ENCODE measurements at places on chromosomes 13 and 19.

GRCh38 chr13:28423010-28423409 lies 71.9 kb downstream of the FLT1 start:
- no peak for DNase-seq

DNA sequence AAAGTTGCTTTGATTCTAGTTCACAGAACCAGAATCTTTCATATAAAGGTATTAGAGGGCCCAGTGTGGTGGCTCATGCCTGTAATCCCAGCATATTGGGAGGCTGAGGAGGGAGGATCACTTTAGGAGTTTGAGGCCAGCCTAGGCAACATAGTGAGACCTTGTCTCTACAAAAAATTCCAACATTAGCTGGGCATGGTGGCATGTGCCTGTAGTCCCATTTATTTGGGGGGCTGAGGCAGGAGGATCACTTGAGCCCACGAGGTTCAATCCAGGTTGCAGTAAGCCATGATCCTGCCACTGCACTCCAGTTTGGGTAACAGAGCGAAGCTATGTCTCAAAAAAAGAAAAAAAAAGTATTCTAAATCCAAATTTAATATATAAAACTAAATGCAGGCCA lies 9.1 kb downstream of the LDLR start:
- no peak for DNase-seq

DNA sequence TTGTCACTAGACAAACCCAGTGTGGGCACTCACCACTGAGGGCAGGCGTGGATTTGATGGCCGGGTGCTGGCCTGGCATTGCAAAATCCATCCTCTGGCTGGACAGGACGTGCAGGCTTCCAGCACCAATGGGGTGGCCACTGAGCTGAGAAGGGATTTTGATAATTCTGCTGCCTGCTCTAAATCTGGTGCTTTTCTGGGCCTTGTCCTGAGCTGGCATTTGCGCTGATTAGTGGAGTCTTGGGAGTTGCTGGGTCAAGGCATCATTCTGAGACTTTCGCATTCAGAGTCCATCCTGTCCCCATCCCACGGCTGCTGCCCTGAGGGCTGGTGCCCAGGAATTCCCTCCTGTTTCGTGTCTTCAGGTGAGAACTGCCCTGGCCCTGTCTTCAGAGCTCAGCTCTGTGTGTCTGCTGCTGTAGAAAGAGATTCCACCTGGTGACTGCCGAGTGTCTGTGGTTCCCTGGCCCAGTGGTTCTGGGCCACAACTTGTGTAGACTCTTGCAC lies 65.9 kb upstream of the MCF2L start:
- DNase-seq = no peak

GRCh38 chr13:49874430-49874829 lies 61.7 kb downstream of the SPRYD7 start:
- no peak for DNase-seq

- DNase-seq = no peak
Observed at GRCh38 chr19:54480051-54480450, 7.0 kb upstream of the CDC42EP5 start.

GRCh38 chr13:35697186-35697730 lies 220.8 kb upstream of the MAB21L1 start:
- no peak for DNase-seq

- DNase-seq = no peak
Observed at GRCh38 chr13:79385694-79386093, 20.4 kb downstream of the RBM26 start.

GRCh38 chr13:41596190-41596589 lies 138.8 kb downstream of the RGCC start:
- no peak for DNase-seq

DNA sequence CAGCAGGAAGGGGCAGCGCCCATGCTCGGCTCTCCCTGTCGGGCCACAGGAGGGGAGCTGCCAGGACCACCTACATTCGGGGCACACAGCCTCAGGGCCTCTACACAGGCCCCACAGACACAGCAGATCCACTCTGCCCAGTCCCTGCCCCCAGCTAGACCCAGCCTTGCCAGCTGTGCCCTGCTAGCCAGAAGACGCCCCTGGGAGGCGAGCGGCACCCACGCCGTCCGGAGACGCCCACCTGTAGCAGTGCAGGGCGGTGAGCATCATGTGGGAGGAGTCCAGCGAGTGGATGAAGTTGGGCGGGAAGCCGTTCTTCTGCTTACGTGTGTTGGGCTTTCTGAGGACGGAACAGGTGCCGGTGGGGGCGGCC lies 15.1 kb downstream of the POLRMT start:
- no peak for DNase-seq

- DNase-seq = no peak
Observed at GRCh38 chr13:112143753-112144615, 77.0 kb downstream of the SOX1 start.

DNA sequence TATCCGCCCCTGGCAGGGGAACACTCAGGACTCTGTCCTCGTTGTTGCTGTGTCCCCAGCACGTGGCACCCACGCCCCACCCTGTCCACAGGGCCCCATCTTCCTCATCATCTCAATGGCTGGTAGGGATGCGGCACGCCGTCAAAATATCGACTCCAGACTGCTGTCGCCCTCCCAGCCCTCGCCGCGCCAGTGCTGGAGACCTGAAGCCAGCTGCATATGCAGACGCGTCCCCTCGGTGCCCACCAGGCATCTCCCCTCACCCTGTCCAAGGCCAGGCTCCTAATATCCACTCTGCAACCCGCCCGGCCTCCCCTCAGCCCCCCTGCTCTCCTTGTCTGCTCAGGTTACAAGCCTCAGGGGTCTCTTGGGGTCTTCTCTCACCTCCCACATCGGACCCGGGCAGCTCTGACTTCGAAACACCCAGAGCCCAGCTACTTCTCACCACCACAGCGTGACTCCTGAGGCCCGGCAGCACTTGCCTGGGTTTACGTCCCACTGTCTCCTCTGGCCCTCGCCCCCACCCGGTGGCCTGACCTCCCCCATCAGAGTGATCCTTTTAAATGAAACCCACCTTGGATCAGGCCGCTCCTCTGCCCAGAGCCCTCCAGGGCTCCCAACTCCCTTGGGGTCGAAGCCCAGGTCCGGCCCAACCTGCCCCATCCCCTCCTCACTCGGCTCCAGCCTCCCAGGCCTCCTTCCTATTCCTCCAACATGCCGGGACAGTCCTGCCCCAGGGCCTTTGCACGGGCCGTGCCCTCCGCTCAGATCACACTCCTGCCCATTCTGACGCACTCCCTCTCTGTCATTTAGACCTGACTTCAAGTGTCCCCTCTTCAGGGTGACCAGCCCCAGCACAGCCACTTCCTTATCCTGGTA lies 12.5 kb downstream of the PLIN4 start:
- no peak for DNase-seq

DNA sequence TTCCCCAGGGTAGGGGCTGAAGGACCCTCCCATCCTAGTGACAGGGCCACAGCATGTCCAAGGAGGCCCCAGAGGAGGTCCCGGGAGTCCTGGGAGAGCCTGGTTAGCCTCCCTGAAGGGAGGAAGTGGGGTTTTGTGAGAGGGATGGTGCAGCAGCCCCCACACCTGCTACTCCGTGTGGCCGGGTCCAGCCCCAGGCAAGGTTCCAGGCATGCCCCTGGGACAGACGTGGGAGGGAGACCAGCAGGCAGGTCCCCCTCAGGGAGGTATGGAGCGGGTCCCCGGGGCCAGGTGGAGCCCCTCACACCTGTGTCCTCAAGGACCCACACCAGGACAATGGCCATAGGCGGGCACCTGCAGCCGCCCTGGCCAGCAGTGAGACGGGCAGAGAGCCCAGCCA lies 1.9 kb upstream of the F7 start:
- DNase-seq = no peak

- DNase-seq = no peak
Observed at GRCh38 chr19:16298334-16298733, 26.3 kb upstream of the KLF2 start.

GRCh38 chr13:103104340-103104739 lies 38.1 kb upstream of the SLC10A2 start:
- DNase-seq = no peak

DNA sequence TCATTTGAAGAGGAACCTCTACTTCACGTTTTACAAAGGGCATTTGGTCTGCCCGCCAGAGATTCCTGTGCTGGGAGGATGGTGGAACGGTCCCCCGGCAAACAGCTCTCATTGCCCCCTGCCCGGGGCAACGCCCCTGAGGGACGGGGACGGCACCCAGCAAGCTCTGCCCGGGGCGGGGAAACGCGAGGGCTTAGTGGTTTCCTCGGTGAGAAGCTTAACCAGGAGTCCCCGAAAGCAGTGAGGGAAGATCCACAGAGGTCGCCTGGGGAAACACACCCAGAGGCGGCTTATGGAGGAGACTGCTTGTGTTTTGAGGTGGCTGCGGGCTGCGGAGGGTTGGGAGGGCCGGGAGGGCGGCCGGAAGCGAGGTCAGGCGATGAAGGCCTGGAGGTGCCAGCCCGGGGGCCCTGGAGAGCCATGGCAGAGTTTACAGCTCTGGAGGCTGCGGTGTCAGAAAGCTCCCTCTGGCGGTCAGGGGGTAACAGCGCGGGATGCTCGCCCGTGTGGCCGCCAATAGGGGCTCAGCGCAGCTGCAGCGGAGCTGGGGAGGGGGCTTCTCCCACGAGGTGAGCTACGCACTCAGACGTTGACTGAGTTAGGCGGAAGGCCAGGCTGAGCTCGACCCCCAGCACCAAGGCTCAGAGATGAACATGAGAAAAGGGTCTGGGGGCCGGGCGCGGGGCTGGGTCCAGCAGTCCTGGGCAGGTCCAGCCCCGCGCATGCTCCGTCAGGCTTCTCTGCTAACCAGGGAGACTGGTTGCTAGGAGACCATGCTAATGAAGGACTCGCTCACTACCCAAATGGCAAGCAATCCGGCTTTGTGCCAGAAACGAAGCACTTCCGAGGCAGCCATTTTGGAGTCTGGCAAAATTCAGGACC lies 652 bp upstream of the TPGS1 start:
- DNase-seq = peak; percentile 86

GRCh38 chr19:5985098-5985783 lies 7.3 kb upstream of the RANBP3 start:
- no peak for DNase-seq

GRCh38 chr19:23520441-23520840 lies 125.2 kb upstream of the ZNF91 start:
- DNase-seq = no peak

DNA sequence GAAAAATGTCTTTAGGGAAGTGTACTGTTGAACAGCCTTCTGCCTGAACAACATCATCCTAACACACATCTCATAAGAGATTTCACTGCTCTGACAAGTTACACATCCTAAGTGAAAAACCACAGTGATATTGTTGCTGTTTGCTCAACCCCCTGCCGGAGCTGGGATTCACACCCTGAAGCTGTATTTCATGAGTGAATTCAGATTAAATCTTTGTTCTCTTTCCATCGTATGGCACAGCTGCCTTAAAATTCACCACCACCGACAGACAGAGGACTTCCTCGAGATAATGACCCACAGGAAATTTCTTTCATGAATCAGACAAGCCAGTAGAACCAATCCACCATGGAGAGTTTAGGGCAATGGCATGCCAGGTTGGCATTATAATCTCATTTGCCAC lies 280.8 kb downstream of the DCT start:
- no peak for DNase-seq

GRCh38 chr13:81377921-81378320 lies 1037.0 kb upstream of the SPRY2 start:
- no peak for DNase-seq

DNA sequence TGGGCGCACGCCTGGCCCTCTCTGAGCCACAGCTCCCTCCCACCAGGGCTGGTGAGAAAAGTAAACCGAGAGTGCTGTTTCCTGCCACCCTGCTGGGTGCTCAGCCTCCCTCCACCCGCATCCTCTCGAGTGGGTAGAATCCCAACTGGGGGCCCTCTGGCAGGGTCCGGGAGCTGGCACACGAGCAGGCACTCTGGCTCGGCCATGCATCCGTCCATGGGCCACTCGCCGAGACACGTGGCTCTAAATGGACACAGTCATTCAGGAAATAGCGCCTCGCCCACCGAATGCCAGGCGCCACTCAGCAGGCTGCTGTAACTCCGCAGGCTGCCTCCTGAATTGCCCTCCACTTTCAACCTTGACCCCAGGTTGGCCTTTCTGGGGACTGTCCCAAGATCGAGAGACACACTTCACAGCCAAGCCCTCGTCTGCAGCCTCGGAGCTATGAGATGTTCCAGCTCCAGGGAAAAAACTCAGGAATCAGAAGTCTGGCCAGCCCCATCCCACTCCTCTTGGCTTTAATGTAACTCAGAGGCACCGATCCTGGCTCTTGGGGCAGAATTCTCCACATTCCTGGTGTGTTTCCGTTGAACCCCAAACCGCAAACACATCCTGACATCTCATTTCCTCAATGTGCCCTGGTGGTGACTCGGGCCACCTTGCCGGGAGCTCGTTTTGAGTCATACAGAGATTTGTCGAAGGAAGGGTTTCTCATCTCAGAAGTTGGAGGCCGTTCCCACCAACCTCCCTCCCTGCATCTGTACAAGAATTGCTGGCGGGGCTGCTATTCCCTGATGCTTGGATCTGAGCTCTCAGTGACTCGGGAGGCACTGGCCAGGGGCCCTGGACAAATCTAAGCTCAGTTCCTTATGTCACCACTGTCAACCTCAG lies 14.1 kb downstream of the KLF2 start:
- peak; percentile 55 for DNase-seq

DNA sequence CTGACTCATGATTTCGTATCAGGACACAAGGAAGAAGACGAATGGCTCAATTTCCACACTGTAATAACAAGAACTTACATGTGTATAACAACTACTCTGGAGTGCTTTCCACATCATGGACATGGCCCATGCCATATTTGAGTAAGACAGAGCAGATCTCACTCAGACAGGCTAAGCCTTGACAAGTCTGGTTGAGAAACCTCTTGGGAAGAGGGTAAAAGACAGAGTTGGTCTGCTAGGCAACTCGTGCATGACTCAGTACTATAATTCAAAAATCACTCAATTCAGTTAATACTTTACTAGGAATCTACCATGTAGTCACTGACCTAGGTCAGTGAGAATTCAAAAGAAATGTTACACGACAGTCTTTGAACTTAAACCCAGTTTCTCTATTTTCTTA lies 5.7 kb upstream of the THSD1 start:
- no peak for DNase-seq

GRCh38 chr13:113390874-113391497 lies 27.1 kb upstream of the GRTP1 start:
- DNase-seq = no peak

DNA sequence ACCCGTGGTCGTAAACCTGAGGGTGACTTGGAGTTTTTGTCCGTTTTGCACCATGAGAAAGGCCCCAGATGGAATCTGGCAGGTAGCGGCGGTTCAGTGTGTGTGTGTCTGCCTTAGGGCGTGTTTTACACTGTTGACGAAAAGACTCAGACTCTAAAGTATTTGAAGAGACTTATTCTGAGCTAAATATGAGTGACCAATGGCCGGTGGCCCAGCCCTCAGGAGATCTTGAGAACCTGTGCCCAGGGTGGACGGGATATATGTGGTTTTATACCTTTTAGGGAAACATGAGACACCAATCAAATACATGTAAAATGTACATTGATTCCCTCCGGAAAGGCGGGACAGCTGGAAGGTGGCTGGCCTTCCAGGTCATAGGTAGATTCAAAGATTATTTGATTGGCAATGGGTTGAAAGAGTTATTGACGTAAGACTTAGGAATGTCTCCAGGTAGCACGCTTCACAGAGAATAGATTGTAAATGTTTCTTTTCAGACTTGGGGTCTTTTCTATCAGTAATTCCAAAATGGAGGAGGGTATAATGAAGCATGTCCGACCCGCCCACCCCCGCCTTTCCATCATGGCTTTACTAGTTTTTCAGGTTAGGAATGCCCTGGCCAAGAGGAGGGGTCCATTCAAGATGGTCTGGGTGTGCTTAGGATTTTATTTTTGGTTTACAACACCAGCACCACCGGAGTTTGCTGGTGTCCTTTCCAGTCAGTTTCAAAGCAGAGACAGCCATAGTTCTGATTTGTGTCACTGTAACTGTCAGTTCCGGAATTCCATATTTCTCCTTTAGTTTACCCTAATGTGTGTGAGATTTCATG lies 1.0 kb upstream of the ZNF529 start:
- no peak for DNase-seq

- DNase-seq = peak; percentile 38
Observed at GRCh38 chr13:28494778-28495537, at the start of gene FLT1. TSS of gene FLT1 (minus strand) at chr13:28495128. CDS start at chr13:28494843, 285 bp downstream.
